Stimulated activated CD4-positive, alpha-beta T cell treated with anti-CD3 and anti-CD28 coated beads, Interleukin-2, amount 100 ng/mL, for 48 hours (primary cell): ENCODE measurements at places on chromosomes 4 and X.

GRCh38 chr4:89765966-89766365 is 71.0 kb downstream of the SNCA start:
- DNase-seq: no peak

- DNase-seq: no peak
These were observed 142.6 kb downstream of the EGF start for GRCh38 chr4:110055158-110055768.

DNA sequence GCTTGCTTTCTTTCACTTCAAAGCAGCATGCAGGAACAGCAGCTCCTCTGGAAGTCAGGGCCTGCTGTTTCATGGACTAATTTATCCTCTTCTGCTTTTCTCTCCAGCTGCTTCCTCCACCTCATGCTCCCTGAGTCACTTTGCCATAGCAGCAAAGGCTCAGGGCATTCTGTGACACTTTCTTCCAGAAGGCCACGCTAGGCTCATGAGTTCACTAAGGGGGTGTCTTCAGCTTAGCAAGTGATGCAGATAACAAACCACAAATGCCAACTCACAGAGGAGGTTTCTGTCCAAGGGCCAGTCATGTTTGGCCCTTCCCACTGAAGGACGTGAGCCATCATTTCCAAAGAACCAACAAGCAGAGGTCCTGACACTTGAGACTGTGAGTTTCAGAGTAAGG is 200.2 kb downstream of the ADGRA3 start:
- DNase-seq: no peak

GRCh38 chr4:147347217-147347616 is 133.7 kb upstream of the EDNRA start:
- DNase-seq: no peak

DNA sequence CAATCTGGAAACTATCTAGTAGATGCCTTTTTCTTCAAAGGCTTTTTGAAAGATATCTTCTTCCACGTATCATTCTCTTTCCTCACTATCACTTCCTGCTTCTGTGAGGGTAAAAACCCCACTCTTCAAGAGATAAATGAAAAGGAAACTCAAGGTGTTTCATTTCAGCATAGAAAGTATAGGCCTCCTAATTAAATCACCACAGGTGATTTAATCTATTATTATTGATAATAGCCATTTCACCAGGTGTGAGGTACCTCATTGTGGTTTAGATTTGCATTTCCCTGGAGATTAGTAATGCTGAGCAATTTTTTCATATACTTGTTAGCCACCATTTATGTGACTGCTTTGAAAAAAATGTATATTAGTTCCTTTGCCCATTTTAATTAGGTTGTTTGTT is 92.0 kb upstream of the EMCN start:
- no peak for DNase-seq

GRCh38 chrX:65493431-65493830 is 41.2 kb downstream of the LAS1L start:
- DNase-seq: no peak

GRCh38 chr4:137076908-137077307 is 455.4 kb downstream of the PCDH18 start:
- no peak for DNase-seq

DNA sequence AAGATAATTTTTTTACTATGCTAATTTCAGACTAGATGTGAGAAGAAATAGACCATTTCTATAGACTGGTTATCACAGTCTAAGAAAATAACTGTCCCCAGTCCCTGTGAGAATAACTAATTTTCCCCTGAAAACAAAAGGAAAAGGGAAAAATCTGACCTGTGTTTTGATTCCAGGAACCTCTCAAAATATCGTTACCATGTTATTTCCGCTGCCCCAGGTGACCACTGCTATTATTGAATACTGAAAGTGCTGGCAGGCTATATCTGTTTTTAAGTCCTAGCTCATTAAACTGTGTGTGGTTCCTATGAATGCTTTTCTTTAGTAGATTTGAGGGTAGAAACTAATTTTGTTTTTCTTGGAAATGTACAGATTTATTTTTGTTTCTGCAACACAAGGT is 83.6 kb downstream of the GAB1 start:
- no peak for DNase-seq

DNA sequence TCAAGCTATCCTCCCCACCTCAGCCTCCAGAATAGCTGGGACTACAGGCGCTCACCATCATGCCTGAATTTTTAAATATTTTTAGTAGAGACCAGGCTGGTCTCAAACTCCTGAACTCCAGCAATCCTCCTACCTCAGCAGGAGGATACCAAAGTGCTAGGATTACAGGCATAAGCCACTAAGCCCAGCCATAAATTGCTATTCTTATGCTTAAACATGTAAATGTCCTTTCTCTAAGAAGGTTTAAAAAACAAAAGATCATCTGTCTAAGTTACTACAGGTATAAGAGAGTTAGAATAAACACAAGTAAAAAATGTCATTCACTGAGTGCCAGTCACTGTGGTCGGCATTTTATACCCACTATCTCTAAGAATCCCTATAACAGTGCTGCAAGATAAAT is 28.3 kb downstream of the PRMT9 start:
- DNase-seq: no peak

- DNase-seq: no peak
These were observed 370 bp downstream of the ALB start for GRCh38 chr4:73404457-73404856.

DNA sequence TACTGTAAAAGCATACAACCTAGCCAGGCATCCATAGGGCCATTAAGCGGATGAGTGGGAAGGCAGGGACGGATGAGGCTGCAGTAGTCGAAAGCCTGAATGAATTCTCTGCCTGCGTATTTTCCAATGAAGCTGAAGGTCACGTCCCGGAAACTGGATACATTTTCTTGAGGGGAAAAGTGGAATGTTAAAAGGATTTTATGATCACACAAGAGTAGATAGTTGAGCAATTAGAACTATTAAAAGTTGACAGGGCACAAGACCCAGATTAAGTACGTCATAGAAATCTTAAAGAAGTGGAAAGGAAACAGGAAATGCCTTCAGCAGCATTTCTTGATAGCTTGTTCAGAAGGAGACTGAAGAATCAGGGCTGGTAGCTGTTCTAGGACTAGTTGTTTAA is 98.3 kb upstream of the CXXC4 start:
- DNase-seq: no peak

DNA sequence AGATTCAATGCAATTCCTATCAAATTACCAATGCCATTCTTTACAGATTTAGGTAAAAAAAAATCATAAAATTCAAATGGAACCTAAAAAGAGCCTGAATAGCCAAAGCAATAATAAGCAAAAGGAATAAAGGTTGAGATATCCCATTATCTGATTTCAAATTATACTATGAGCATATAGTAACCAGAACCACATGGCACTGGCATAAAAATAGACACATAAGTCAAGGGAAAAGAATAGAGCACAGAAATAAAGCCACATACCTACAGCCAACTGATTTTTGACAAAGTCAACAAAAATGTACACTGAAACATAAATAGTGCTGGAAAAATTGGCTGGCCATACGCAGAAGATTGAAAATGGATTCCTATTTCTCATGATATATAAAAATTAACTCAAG is 853.7 kb downstream of the FAT4 start:
- no peak for DNase-seq

DNA sequence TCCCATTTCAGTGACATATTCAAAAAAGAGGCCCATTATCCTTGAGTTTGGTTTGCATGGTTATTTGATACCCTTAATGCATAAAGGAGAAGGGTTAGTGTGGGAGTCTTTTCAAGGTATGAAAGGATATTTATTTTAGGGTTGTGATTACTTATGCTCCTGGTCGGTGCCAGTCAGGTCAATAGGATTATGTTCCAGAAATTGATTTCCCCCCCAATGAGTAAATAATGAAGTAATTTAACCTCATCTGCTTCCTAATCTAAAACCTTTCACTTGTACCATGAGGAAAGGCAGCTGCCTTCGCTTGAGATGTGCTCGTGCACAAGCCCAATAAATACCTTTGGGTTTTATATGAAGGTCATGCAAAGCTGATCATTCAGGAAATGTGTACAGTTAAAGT is 55.0 kb upstream of the NR0B1 start:
- no peak for DNase-seq

DNA sequence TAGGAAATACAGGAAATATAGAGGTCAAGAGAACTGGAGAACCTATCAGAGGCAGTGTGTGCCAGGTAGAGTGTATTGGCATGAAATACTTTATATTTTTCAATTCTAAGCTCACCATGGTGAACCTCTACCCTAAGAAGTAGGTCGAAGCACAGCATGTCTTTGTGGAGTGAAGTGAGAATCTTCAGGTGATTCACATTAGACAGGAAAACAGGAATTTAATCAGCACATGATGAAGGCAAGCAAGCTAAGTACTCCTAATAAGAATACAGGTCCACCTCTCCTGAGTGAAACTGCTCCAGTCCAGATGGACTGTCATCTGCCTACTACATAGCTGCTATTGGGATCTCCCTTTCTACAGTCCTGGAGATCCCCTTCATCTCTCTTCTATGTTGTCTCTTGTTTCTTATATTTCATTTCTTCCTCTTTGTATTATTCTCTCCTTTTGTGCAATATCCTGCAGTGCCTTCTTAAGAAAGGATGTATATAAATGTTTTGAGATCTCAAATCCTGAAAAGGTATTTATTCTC is 159.0 kb downstream of the LRBA start:
- no peak for DNase-seq

DNA sequence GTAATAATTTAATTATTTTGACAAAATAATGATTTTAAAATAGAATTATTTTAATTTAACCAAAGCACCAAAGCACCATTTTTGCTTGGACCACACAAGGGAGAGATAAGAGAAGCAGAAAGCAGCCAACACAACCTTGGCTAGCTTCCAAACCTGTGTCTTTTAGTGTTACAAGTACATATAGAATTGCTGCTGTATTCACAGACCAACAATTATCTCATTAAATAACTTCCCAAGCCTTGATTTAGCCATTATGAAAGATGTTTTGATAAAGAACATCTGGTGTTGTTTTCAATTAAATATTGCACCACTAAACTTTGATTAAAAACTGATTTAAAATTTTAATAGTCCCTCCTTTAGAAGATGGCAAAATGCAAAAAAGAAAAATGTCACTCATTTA is 14.0 kb upstream of the IGFBP7 start:
- no peak for DNase-seq

GRCh38 chr4:115873048-115873447 is 759.6 kb upstream of the NDST4 start:
- no peak for DNase-seq

DNA sequence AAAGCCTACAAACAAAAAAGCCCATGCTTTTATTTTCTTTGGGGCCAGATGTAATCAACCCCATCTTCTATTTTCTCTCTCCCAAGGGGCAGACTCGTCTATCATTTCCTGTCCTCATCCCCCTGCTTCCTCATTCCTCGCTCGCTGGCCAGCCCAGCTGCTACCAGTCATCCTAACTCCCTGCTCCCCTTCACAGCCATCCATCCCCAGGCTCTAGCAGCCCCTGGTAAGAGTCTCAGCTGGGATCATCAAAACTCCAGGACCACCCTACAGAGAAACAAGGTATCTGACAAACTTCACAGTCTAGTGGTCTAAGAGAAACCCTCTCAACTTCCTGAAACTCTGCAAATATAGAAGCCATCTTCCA is 23.6 kb downstream of the SH3KBP1 start:
- no peak for DNase-seq

GRCh38 chr4:38856046-38856445 is 571 bp downstream of the TLR6 start:
- no peak for DNase-seq

GRCh38 chr4:113990886-113991285 is 11.4 kb upstream of the ARSJ start:
- DNase-seq: no peak

DNA sequence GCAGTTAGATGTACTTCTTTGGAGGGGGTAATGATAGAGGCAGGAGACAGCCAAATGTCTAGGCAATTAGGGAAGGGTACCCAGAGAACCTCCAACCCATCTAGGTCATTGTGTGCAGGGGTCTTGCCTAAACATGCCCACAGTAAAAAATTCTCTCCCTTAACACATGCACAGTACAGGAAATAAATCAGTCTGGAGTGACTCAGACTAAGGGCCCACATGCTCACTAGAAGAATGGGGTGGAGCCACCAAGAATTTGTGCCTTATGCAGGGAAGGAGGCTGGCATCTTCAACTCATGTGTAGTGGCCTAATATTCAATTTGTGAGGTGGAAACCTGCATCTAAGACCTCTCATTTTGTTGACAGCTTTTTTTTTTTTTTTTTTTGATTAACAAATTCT is 945.3 kb upstream of the GRIA3 start:
- DNase-seq: no peak

- DNase-seq: no peak
These were observed 67.3 kb downstream of the FBXO8 start for GRCh38 chr4:174215961-174216680.

GRCh38 chr4:183971929-183972490 is 66.9 kb downstream of the STOX2 start:
- no peak for DNase-seq

- no peak for DNase-seq
These were observed 15.0 kb upstream of the TRIM2 start for GRCh38 chr4:153189016-153189801.

DNA sequence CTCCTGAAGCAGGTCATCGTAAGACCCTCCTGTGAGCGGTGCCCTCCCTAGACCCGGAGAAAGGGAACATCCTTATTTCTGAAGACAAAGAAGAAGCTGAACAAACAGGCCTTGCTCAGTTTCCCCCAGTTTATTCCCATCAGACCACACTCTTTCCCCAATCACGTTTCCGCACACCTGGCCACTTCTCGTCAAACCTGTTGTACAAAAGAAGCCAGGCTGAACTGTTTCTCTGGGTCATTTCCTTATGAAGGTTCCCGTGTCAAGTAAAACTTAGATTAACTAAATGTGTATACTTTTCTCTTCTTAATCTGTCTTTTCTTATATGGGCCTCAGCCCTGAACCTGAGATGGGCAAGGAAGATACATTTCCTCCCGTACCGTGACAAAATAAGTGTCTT is 111.6 kb upstream of the ENPP6 start:
- no peak for DNase-seq

DNA sequence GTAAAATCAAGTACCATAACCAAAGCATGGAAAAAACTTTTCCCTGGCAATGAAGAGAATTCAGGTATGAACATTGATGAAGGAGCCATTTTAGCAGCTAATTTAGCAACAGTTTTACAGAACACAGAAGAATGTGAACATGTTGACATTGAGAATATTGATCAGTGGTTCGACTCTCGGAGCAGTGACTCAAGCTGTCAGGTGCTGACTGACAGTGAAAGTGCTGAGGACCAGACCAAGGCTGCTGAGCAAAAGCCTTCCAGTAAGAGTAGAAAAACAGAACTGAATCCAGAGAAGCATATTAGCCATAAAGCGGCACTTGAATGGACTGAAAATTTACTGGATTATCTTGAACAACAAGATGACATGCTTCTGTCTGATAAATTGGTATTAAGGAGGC is 2.8 kb downstream of the TIGD2 start:
- no peak for DNase-seq

GRCh38 chr4:189792924-189793618 is 147.6 kb upstream of the FRG1 start:
- peak; percentile 56 for DNase-seq

- no peak for DNase-seq
These were observed 719 bp upstream of the TCEAL4 start for GRCh38 chrX:103584596-103584995.

GRCh38 chr4:83440899-83441298 is 14.7 kb downstream of the HELQ start:
- no peak for DNase-seq

- DNase-seq: no peak
These were observed 12.5 kb upstream of the BRS3 start for GRCh38 chrX:136475236-136475635.

- no peak for DNase-seq
These were observed 1.8 kb upstream of the HGFAC start for GRCh38 chr4:3440011-3440410.
